ENCODE measurements at places on chromosomes 16 and 17. TPM values are rescaled to one million over a fixed set of nuclear protein-coding genes. Genes with fewer than 3 reads are reported as not detected.

UBE2G1 gene
- 44.4 TPM for total RNA-seq

SLC5A11 gene
- total RNA-seq = not detected

TMEM98 gene
- total RNA-seq = 75.2 TPM

SDR42E2 gene
- not detected for total RNA-seq

HSD17B2 gene
- total RNA-seq = 45.8 TPM

XYLT1 gene
- 2.4 TPM for total RNA-seq

TEKT3 gene
- total RNA-seq = not detected

TP53TG3 gene
- not detected for total RNA-seq

PIMREG gene
- total RNA-seq = 0.34 TPM

ENPP7 gene
- total RNA-seq = not detected

CTRL gene
- total RNA-seq = 0.21 TPM

PRCD gene
- 3.3 TPM for total RNA-seq

HAS3 gene
- total RNA-seq = 203 TPM

MED13 gene
- 75.0 TPM for total RNA-seq

SEZ6L2 gene
- total RNA-seq = 4.8 TPM

PLLP gene
- 3.1 TPM for total RNA-seq

CCDC154 gene
- total RNA-seq = 0.57 TPM

NPIPA3 gene
- 1.1 TPM for total RNA-seq

TLCD3B gene
- not detected for total RNA-seq

ASPA gene
- total RNA-seq = not detected

CBX8 gene
- 1.7 TPM for total RNA-seq

CDRT15L2 gene
- total RNA-seq = not detected

NEUROD2 gene
- total RNA-seq = not detected

CTF1 gene
- 1.2 TPM for total RNA-seq

CES3 gene
- 1.4 TPM for total RNA-seq
